Astrocyte (in vitro differentiated cells and primary cell): ENCODE measurements at places on chromosomes 16 and 17.
A peak's percentile ranks its signal among the peaks of the same experiment; 100 is the strongest.

DNA sequence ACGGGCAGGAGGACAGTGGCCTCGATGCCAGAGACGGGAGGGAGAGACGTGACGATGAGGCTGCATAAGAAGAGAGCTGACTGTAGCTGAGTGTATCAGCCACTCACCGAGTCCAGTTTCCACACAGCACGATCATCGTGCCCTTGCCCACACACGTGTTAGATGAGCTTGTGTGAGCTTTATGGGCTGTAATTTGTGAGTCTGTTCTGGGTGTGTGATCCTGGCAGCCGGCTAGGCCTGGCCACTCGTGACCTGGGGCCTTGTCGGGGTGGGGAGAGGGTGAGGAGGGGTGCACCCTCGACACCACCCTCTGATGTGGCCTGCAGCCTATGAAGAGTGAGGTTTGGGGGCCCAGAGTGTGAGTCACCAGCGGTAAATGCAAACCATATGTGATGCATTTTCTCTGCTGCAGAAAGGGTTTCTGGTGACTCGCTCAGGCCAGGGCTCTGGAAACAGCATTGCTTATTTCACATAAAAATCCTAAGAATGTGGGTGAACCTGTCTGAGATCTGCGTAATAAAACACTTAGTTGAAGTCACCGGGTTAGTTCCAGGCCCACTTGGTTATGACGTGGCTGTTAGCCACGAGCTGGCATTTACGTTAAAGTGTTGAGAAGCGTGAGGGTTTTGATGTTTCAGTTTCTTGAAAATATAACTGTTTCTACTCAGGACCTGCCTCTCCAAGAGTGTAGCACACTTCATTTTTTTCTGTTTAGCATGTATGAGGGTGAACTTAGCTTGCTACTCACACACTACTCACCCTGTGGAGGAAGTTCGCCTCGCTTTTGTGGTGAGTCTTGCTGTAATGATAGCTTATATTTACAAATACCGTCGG is 4.2 kb downstream of the METRNL start:
- peak overlapping the region; percentile 91 for H3K27ac ChIP-seq
- peak overlapping the region; percentile 30 for H3K4me3 ChIP-seq
- H3K27me3 ChIP-seq = peaks cover 2% of the 10 kb centered on the region
- DNase-seq = peak; percentile 99

DNA sequence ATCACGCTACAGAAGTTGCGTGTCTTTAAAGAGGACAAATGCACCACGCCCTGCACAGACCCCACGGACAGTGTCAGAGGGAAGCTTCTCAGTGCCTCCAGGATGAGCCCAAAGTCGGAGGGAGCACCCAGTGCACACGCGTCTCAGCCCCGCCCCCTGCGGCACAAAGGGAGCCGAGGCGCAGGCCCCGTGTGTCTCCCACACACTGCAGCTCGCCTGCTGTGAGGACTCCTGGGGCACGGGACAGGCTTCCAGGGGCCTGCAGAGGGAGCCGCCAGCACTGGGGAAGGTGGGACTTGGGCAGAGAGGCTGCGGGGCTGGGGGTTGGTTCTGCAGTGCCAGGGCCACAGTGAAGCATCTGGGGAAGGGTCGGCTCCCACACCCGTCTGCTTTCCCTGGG is 77.4 kb downstream of the LMF1 start:
- no peak overlapping the region for H3K4me3 ChIP-seq
- H3K4me1 ChIP-seq = no peaks in the 10 kb centered on the region
- H3K36me3 ChIP-seq = no peaks in the 10 kb centered on the region
- no peaks in the 10 kb centered on the region for H3K27me3 ChIP-seq
- no peak for DNase-seq
- H3K27ac ChIP-seq = no peak overlapping the region

DNA sequence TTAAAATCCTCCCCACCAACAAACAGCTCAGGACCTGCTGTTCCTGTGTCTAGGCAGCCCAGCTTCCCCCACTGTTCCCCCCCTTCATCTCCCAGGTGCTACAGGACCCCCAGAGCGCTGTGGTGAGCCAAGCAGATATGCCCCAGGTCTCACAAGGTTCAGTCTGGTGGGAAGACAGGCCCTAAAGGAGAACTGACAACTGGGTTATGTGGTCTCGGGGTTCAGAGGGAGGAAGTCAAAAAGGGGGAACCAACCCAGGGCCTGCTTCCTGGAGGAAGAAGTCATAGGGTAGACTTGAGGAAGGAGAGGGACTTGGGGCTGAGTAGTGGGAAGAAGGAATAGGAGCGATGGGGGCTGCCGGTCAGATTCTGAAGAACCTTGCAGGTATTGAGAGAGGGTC is 2.6 kb downstream of the RIPOR1 start:
- H3K4me1 ChIP-seq = peaks cover 32% of the 10 kb centered on the region
- no peak for DNase-seq
- no peaks in the 10 kb centered on the region for H3K27me3 ChIP-seq
- H3K27ac ChIP-seq = peak overlapping the region; percentile 84

GRCh38 chr17:75088465-75089417 is 987 bp downstream of the SLC16A5 start:
- H3K36me3 ChIP-seq = no peaks in the 10 kb centered on the region
- peaks cover 26% of the 10 kb centered on the region for H3K4me1 ChIP-seq
- no peaks in the 10 kb centered on the region for H3K27me3 ChIP-seq
- DNase-seq = no peak

- no peak overlapping the region for H3K27ac ChIP-seq
- H3K4me3 ChIP-seq = no peak overlapping the region
- H3K27me3 ChIP-seq = peaks cover 4% of the 10 kb centered on the region
Observed at GRCh38 chr17:58320163-58320558, 8.4 kb downstream of the TSPOAP1 start.

DNA sequence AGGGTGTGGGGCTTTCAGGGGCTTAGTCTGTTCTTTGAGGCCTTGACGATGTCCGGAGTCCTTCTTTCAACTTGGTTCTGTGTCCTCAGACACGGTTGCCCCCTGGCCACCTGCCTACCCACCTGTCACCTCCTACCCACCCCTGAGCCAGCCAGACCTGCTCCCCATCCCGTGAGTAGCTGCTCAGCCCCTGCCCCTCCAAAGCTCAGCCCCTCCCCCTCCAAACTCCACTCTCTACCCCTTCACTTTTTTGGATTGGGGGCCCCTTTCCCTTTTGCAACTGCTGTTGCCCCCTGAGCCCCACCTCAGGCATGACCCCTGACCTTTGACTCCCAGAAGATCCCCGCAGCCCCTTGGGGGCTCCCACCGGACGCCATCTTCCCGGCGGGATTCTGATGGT is 1.2 kb downstream of the LAT start:
- H3K36me3 ChIP-seq = no peaks in the 10 kb centered on the region
- no peaks in the 10 kb centered on the region for H3K27me3 ChIP-seq
- no peak overlapping the region for H3K4me3 ChIP-seq
- no peak overlapping the region for H3K27ac ChIP-seq
- DNase-seq = no peak

- H3K36me3 ChIP-seq = no peaks in the 10 kb centered on the region
- H3K4me1 ChIP-seq = no peaks in the 10 kb centered on the region
- H3K27ac ChIP-seq = no peak overlapping the region
- no peaks in the 10 kb centered on the region for H3K27me3 ChIP-seq
- H3K4me3 ChIP-seq = no peak overlapping the region
Observed at GRCh38 chr16:78990309-78990701, 610.2 kb downstream of the MAF start.

- H3K36me3 ChIP-seq = no peaks in the 10 kb centered on the region
- H3K4me1 ChIP-seq = no peaks in the 10 kb centered on the region
- H3K27ac ChIP-seq = no peak overlapping the region
Observed at GRCh38 chr16:35497399-35497798, 2038.0 kb downstream of the TP53TG3F start.

DNA sequence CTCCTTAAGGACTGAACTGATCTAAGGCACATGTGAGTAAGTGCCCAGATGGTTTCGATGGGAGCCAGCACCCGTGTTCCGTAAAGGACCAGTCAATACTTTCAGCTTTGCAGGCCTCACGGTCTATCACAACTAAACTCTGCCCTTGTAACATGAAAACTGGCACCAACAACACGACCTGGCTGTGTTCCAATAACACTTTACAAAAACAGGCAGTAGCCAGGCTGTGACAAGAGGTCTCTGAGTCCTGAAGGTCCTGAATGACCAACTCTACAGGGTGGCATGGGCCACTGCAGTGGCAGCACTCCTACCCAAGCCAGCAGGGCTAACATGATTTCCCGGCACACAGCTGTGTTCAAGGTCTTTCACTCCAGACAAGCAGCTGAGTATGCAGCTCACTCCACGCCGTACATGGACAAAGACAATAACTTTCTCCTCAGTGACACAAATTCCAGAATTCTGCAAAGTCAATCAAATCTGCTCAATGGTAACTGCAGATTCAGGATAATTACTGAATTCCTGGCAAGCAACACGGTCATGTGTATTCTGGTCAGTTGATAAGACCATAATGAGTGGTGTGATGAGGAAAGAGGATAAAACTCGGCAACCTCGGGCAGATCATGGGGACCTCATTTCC is 15.3 kb downstream of the NPLOC4 start:
- H3K4me3 ChIP-seq = no peak overlapping the region
- peaks cover 43% of the 10 kb centered on the region for H3K36me3 ChIP-seq
- DNase-seq = no peak
- no peaks in the 10 kb centered on the region for H3K27me3 ChIP-seq
- no peak overlapping the region for H3K27ac ChIP-seq

DNA sequence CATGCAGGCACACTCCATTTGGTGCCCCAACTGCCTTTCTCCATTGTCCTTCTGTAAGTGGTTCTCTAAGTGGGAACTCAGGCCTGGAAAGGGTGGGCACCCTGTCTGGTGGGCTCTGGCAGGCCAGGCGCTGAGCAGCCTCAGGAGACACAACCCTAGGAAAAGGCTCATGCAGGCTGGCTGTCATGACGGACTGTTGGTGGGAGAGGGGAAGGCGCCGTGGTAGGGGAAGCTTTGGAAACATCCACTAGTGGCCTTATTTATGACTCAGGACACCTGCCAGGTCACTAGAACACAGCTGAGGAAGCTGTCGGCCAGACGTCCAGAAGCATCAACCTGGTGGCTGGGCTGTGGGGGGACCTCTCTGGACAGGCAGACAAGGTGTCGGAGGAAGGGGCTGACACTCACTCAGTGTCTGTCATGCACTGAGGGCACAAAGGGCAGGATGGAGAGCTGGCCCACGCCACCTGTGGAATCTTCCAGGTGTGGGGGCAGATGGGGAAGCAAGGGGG is 216.0 kb downstream of the SEC14L1 start:
- no peaks in the 10 kb centered on the region for H3K27me3 ChIP-seq
- H3K4me1 ChIP-seq = peaks cover 17% of the 10 kb centered on the region
- no peak overlapping the region for H3K27ac ChIP-seq
- no peak for DNase-seq

DNA sequence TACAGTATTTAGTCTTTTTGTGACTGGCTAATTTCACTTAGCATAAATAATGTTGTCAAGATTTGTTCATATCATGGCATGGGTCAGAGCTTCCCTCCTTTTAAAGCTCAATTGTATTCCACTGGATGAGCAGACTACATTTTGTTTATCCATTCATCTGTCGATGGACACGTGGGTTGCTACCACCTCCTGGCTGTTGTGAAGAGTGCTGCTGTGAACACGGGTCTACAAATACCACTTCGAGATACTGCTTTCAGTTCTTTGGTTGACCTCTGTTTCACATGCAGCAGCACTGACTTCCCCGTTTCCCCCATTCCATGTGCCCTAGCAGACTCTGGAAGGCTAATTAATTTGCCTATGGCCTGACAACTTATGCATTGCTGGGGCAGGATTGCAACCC is 285.4 kb downstream of the SHISA9 start:
- H3K36me3 ChIP-seq = no peaks in the 10 kb centered on the region
- no peaks in the 10 kb centered on the region for H3K27me3 ChIP-seq
- H3K4me1 ChIP-seq = no peaks in the 10 kb centered on the region
- no peak overlapping the region for H3K4me3 ChIP-seq
- H3K27ac ChIP-seq = no peak overlapping the region

GRCh38 chr16:685967-686366 is 1.8 kb upstream of the JMJD8 start:
- H3K4me1 ChIP-seq = peaks cover 30% of the 10 kb centered on the region
- no peak overlapping the region for H3K27ac ChIP-seq
- H3K4me3 ChIP-seq = no peak overlapping the region
- no peak for DNase-seq

DNA sequence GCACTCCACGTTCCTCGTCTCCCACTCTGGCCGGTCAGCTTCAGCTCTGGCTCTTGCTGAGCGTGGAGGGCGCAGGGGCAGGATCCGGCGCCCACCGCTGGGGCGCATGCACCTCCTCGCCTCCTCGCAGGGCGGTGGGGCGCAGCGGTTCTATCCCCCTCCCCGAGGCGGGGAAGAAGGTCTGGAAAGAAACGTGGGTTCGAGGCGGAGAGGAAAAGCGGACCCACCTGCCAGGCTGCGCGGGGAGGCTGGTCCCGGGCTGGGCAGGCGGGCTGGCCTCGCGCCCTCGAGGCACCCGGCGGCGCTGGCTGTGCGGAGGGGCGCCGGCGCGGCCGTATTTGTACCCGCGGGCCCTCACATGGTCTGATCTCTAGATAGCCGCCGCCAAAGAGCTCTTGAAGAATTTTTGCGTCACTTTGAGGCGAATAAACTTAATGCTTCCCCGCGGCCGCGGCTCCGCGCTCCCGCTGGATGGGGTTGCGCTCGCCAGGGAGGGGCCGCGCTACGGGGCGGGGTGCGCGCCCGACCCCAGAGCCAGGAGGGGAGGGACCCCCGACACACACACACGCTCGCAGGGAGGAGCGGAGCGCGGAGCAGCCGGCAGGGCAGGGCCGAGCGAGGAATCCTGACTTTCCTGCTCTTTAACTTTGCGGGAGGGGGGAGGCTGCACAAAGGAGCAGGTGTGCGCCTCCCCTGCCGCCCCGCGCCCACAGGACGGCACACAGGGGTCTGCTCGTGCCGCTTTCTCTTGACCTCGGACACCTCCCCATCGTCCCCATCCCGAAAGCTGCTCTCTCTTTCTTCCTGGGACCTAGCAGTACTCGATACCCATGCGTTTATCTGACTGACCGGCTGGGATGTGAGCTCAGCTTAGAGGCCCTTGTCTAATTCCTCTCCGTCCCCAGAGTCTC is at the start of gene SLC6A4:
SLC6A4 (minus strand) TSS at position 312 of the 911 bp plus-strand sequence. CDS start 13,739 bp downstream, outside the sequence.
- H3K36me3 ChIP-seq = no peaks in the 10 kb centered on the region
- H3K27ac ChIP-seq = no peak within 1 kb of the TSS
- peaks cover 74% of the 10 kb centered on the region for H3K27me3 ChIP-seq
- DNase-seq = no peak
- peaks cover 14% of the 10 kb centered on the region for H3K4me1 ChIP-seq

DNA sequence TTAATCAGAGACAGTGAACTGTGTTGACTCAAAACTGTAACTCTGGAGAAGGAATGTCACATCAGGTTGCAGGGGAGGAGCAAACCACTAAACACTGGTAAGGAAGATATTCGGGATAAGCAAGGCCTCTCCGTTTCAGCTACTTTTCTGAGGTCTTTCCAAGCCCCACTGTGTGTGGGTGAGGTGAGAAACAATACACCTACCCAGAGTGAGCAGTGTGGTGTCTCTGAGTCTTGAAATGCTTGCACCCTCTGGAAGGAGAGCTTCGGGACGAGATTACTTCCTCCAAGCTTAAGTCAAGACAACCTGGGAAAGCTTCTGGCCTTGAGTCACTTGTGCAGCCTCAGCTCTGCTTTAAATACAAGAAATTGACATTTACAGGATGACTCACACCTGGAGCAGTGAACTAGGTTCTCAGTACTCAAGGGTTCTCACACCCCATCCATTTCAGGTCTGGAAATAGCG is 2.5 kb upstream of the MAP3K14 start:
- H3K4me3 ChIP-seq = no peak overlapping the region
- peaks cover 54% of the 10 kb centered on the region for H3K4me1 ChIP-seq
- H3K27me3 ChIP-seq = no peaks in the 10 kb centered on the region
- H3K27ac ChIP-seq = peak overlapping the region; percentile 76
- peak; percentile 78 for DNase-seq
- no peaks in the 10 kb centered on the region for H3K36me3 ChIP-seq

GRCh38 chr16:50946606-50947005 is 204.5 kb downstream of the SALL1 start:
- H3K4me3 ChIP-seq = no peak overlapping the region
- H3K27ac ChIP-seq = no peak overlapping the region
- DNase-seq = no peak
- no peaks in the 10 kb centered on the region for H3K27me3 ChIP-seq
- no peaks in the 10 kb centered on the region for H3K36me3 ChIP-seq
- H3K4me1 ChIP-seq = no peaks in the 10 kb centered on the region
